Vagina (tissue), 2 donors: ENCODE measurements at places on chromosomes 3 and 15. TPM values are rescaled to one million over a fixed set of nuclear protein-coding genes. Genes with fewer than 3 reads are reported as not detected.

- no peak for DNase-seq
Observed at GRCh38 chr3:189659571-189659970, 28.4 kb downstream of the TP63 start.

DNA sequence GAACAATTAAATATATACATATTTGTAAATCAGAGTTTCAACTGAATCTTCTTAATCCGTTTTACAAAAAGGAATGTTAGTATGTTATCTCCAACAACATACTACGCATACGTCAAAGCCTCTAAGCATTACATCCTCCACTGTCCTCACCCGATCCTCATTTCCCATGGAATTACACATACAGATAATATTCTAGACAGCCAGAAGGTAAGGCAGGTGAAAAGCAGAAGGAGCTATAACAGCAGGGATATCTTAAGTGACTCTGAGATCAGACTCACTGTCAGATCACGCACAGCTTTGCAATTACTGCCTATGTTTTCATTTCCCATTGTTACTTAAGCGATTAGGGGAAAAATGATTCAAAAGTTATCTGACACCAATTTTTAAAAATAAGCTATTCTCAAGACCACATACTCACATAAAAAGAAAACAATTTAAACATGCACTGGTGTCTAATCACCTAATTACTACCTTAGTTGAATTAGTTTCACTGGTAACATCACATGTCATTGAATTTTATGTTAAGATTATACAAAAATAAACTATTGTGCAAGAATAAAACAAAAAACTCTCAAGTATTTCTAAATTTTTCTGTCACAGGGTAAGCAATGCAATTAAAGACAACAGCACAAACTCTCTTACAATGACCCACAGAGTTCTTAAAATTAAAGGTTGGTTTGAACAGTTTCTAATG is 92.8 kb downstream of the TBL1XR1 start:
- DNase-seq = no peak

- DNase-seq = no peak
Observed at GRCh38 chr3:38457111-38458003, 3.7 kb downstream of the ACVR2B start.

GRCh38 chr15:91572110-91572509 is 281.4 kb upstream of the SLCO3A1 start:
- DNase-seq = no peak

DNA sequence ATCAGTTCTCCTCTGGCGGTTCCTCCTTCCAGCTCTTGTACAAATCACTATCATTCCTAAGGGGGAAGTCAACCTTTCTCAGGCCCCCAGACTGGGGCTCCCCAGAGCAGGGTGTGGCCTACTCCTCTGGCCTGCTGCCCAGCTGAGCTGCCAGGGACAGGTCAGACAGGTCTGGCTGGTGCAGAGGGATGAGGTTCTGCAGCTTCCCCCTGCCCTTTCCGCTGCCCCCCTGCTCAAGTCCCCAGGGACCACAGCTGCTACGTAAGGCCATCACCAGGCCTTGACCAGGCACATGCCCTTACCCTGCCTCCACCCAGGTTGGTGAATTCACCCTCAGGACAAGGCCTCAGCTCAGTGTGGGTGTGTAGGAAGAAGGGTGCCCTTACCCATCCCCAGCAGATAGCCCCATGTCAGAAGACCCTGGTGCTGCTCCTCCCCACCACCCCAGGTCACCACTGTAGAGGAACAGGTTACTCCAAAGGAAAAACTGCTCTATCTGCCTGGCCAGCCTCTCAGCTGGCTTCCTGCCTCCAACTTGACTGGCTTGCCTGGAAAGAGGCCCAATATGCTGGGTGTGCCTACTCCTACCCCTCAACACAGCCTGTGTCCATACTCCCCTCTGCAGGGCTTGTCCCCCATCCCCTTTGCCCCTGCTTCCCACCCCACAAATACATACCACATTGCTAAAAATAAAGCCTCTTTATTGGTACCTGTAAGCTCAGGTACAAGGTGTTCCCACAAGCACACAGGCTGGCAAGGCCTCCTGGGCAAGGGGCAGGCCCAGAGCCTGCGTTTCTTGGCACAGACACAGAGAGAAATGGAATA is 12.0 kb downstream of the CSRNP1 start:
- no peak for DNase-seq

GRCh38 chr15:93954985-93955571 is 276.3 kb upstream of the MCTP2 start:
- no peak for DNase-seq

DNA sequence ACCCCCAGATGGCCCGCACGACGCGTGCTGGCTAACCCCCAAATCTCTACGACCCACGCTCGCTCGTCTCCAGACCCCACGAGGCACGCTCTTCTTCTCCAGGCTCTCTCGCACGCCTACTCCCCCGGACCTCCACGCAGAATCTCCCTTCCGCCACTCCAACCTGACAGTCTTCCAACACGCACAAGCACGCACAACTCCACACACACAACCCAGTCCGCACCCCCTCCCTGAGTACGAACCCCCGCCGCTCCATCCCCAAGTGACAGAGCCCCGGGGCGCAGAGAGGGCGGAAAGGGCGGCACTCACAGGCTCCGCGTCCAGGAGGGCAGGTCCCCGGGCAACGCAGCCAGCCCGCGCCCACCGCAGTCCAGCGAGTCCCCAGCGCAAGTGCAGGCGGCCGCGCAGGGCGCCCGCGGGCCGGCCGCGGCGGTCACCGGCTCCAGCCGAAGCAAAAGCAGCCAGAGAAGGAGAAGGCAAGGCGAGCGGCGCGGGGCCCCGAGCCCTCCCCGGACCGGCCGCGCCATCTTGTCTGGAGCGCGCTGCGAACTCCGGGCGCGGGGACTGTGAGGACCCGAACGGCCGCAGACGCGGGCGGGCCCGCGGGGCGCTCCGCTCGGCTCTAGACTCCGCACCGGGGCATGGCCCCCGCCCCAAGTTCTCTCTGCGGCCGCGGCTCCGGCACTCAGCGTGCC is 794 bp downstream of the LRIG1 start:
- DNase-seq = no peak

GRCh38 chr3:144754076-144754783 is 782.6 kb downstream of the DIPK2A start:
- no peak for DNase-seq

- no peak for DNase-seq
Observed at GRCh38 chr3:197487911-197488391, 67.8 kb downstream of the BDH1 start.

- DNase-seq = no peak
Observed at GRCh38 chr15:33188641-33189257, 5.8 kb downstream of the FMN1 start.

DNA sequence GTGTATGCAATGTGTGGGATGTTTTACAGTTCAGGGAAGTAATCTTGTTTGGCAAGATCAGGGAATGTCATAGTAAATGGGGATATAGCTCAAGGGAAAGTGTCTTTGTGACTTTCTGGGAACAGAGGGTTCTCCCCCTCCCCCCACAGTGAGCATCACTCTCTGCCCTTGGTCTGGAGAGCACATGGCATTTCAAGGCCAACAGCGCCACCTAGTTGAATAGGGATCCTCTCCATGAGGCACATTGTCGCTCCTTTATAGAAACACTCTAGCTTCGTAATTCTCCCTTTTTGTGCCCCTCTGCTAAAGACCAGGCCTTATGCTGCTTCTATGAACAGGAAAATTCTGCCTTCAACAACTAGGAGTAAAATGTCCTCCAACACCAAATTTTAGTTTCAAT is 37.1 kb upstream of the ARNT2 start:
- no peak for DNase-seq

DNA sequence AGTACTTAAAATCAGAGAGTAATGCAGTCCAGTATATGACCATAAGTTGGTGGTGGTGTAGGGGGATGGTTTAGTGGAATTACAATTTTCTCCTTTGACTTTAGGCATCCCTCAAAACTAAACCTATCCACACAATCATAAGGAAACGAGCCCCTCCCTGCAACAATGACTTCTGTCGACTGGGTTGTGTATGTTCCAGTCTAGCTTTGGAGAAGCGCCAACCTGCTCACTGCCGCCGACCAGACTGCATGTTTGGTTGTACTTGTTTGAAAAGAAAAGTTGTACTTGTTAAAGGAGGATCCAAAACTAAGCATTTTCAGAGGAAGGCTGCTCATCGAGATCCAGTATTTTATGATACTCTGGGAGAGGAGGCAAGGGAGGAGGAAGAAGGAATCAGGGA is 52.8 kb downstream of the MGA start:
- DNase-seq = no peak

GRCh38 chr15:95626501-95627361 is 703.8 kb upstream of the NR2F2 start:
- DNase-seq = no peak

- no peak for DNase-seq
Observed at GRCh38 chr15:81105545-81105944, 28.5 kb upstream of the CFAP161 start.

DNA sequence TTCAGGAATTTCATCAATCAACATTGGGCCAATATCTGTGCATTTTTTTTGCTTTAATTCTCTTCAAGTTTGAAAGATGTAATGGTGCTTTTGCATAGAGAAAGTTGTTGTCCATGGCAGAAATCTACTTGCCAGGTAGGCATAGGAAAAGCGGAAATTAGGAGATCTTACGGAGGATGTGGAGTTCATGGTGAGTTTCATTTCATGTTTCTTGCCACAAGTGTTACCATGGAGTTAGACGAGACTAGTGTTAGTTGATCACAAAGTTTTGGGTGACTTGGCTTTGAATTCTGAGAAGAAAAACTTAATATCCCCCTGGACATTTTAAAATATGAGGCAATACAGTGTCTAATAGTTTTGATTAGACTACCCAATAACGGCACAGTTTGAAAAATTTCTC is 1.0 kb upstream of the P2RY13 start:
- no peak for DNase-seq

DNA sequence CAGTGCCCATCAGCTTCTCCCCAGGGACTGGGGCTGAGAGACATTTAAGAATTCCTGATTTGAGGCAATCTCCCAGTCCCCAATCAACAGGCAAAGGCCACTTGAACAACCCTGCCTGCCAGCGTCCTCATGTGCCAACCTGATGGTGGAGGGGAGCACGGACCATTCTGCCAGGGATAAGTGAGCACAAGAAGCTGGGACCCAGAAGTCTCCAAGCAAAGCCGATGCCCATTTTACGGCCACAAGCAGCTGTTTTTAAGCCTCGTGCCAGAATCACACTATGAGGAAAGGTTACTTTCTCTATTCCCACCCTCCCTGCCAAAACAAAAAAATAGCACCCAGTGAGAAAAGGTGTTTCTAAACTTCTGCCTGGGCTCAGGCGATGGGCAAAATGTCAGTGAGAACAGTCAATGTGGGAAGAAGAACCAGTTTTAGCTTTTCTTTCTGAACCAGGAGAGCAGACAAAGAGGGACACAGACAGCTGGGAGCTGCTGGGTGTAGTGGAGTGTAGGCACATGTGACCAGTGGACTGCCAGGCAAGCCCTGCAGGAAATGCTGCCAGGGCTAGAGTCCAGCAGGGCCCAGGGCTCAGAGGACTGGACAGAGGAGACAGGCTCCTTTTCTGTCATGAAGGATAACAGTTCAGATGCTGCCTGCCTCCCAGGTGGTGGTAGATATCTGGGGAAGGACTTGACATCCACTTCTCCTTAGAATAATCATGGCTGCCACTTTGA is 57.7 kb downstream of the ATP2B2 start:
- no peak for DNase-seq

EDEM1 gene
- total RNA-seq = 30.9 TPM

RTP3 gene
- total RNA-seq = not detected

VILL gene
- 7.9 TPM for total RNA-seq

RAMAC gene
- total RNA-seq = 12.3 TPM

CHP1 gene
- total RNA-seq = 119 TPM

LMCD1 gene
- total RNA-seq = 78.3 TPM

CAMK1 gene
- 42.5 TPM for total RNA-seq

ROPN1B gene
- not detected for total RNA-seq
